Activated naive CD4-positive, alpha-beta T cell treated with Interleukin-2 at 50 U/mL for 16 hours (primary cell): ENCODE measurements at places on chromosomes 1 and 21.

DNA sequence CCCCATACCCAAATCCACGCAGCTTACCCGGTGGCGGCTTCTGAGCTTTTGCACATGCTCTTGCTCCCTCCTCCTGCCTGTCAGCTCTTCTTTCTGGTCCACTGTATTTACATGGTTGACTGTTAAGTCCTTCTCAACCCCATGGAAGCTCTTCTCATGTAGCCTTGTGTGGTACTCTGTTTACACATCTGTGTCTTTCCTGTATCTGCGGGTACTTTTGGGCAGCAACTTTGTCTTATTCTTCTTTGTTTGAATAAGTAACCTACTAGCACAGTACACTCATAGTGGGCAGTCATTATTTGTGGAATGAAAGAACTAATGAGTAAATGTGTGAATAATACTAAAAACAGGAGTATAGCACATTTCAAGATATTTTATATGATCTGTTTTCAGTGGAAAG, 88.5 kb upstream of the GPR88 start:
- DNase-seq: peak; percentile 41

DNA sequence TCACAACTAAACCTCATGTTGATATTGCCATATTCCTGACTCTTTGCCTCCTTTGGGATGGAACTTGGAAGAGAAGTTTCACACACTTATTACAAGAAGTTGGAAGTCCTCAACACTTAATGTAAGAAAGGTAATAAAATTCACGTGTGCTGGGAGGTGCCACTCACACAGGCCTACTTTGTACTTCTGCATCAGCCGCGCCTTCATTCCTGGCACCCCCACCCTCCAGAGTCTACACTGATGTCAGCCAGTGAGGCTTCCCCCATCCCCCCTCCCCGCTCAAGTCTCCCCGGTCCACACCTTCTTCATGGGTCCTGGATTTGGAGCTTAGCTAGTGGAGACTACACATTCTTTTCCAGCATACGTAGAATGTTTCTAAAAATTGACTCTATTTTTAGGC, 24.8 kb upstream of the SLC45A1 start:
- DNase-seq: no peak

GRCh38 chr21:14557413-14557812, 11.3 kb upstream of the SAMSN1 start:
- DNase-seq: no peak

DNA sequence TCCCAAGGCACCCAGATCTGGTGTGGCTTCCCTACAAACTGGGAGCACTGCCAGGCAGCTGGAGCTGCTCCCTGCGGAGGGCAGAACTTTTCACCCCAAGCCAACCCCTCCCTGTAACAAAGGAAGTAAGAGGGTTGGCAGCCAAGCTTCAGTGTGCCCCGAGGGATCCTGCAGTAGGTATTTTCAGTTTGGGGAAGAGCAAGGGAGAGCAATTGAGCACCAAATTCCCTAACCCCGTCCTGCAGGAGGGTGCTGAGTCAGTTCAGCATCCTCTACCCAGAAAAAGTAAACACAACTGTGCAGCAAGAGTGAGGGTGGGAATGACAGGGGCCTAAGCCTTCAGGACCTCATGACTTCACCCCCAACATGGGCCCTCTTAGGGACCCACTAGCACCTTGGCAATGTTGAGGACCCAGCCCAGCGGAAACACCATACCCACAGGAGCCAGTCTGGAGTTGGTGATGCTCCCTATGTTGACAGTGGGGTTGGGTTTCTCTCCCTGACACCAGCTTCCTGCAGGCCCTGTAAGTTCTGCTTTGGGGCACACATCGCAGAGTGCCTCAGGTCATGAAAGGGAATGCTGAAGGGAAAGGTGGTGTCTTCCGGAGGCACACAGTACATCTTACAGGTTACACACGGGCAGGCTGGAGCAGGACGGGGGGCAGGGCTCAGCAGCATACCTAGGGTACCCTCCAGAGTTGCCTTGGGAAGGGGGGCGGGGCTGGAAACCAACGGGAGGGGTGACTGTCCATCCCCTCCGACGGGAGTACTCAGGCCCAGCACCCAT, 14.8 kb downstream of the SH3BP5L start:
- no peak for DNase-seq

- DNase-seq: peak; percentile 7
These were observed 162.4 kb downstream of the ZSCAN20 start for GRCh38 chr1:33634806-33635205.

GRCh38 chr1:21153388-21153787, 23.3 kb downstream of the EIF4G3 start:
- DNase-seq: no peak

GRCh38 chr1:35847935-35848565, 35.0 kb upstream of the AGO1 start:
- no peak for DNase-seq

- no peak for DNase-seq
These were observed 41.2 kb downstream of the TDRD5 start for GRCh38 chr1:179632868-179633267.

GRCh38 chr1:181551249-181551648, 67.9 kb downstream of the CACNA1E start:
- no peak for DNase-seq

DNA sequence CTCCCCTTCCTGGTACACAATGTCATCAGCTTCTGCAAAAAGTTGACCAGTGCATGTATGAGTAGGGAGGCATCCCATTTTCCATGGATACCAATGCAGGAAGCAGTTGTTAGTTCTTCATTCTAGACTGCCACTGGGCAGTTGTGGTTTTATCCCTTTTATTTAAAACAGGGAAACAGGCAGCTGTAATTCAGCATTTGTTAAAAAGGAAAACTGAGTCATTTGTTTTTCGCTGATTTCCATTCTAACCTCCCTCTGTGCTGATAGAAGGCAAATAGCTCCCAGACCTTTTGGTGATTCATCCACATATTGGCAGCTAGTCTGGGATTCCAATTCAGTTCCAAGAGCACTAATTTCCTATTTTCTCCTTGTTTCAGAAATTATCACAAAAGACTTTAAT, 21.1 kb upstream of the ABCA4 start:
- no peak for DNase-seq

- DNase-seq: no peak
These were observed 139.5 kb downstream of the RGS7 start for GRCh38 chr1:241217516-241217915.

DNA sequence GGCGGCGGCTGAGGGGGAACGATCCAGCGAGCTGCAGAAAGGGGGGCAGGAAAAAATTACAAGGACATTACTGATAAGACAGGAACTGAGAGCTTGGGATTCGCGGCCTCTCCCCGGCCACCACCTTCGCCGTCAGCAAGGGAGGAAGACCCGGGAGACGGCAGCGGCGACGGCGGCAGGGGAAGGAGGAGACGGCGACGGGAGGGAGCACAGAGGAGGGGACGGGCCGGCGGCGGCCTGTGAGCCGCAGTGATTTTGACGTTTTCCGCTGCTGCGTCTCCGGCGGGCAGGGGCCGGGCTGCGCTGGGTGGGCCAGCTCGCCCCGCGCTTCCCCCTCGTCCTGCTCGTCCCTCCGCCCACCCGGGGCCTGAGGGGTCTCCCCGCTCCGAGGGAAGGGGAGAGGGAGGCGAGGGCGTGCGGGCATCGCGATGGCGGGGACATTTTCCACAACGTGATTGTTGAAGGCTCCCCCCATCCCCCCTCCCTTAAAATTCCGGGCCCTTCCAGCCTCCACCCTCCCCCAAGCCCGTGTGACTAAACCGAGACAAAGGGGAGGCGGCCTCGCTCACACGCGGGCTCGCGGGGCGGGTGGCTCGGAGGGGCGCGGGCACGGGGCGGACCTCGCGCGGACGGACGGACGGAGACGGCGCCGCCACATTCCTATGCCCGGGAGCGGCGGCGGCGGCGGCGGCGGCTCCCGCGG, 407 bp downstream of the CAMSAP2 start:
- DNase-seq: peak; percentile 58

GRCh38 chr1:192059407-192059806, 98.9 kb upstream of the RGS18 start:
- DNase-seq: no peak
